ENCODE measurements at places on chromosomes 12 and 14.

DNA sequence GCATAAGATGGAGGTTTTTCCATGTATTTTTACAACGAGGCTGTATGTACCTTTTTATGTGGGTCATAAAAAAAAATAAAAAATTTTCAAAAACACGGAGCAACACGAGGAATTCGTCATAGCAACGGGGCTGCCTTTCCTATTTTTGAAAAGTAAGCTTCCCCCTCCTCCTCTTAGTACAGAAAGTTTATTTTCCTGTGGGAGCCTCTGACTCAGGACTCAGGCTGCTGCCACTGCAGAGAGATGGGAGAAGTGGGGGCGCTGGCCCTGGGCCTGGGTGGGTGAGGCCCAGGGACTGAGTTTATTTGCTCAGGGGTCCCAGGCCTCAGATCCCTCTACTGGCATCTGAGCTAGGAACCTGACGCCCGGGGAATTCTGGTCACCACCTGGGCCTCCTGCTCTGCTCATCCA lies 10.2 kb upstream of the CMKLR1 start:
- no peak for DNase-seq

DNA sequence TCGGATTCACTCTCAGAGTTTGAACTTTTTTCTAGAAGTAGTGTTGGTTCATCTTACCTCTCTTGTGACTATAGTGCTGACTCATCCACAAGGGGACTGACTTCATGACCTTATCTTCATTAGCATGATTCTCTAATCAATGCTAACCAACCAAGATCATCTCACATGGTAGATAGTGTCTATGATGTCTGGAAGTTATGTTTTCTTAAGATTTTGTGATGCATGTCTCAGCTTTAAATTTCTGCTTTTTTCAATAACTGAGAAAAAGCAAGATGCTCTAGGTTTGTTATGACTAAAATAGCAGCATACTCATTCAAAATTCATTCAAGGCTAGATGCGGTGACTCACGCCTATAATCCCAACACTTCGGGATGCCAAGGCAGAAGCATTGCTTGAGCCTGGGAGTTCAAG lies 12.3 kb upstream of the SLC35E3 start:
- no peak for DNase-seq

DNA sequence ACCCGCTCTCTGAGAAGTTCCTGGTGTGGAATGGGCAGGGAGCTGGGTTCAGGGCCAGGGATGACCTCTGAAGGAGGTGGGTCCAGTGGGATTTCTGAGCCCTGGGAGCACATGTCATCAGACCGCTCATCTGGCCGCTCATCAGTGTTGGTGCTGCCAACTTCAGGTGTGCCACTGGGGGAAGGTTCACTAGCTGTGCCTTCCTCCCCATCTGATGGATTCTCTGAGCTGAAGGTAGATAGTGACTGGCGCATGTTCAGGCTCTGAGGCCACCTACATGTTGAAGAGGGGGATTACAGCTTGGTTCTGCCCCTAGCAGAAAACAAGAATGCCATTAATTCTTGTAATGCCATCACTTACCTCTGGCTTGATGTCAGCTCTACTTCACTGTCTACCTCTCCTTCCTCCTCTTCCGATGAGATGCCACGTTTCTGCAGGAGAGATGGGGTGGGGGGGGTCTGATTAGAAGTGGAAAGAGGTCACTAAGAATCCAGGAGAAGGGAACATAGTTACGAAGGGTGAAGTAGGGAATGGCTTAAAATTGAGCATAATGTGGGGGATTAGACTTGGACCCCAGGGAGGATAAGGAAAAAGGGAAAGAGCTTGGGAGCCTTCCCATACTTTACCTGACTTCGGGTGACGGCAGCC lies 17.2 kb downstream of the MAP3K12 start:
- no peak for DNase-seq

- DNase-seq: no peak
Observed at GRCh38 chr12:120453977-120454376, 7.7 kb downstream of the GATC start.

DNA sequence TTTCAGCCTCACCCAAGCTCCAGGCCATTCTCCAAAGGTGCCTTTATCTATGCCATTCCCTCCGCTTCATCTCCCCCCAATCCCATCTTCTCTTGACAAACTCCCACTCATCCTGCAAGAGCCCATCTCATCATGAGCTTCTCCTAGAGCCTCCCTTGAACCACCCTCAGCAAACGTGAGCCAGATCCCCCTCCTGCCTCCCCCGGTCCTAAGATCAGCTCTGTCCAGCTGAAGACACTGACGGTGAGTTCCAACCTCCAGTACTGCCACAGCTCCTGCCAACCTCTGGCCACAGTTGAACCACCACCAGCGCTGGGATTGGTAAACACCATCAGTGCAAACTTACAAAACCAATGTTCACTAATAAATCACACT lies 124.6 kb downstream of the BCL11B start:
- DNase-seq: no peak

- DNase-seq: no peak
Observed at GRCh38 chr12:107568718-107569117, 116.9 kb upstream of the PWP1 start.

DNA sequence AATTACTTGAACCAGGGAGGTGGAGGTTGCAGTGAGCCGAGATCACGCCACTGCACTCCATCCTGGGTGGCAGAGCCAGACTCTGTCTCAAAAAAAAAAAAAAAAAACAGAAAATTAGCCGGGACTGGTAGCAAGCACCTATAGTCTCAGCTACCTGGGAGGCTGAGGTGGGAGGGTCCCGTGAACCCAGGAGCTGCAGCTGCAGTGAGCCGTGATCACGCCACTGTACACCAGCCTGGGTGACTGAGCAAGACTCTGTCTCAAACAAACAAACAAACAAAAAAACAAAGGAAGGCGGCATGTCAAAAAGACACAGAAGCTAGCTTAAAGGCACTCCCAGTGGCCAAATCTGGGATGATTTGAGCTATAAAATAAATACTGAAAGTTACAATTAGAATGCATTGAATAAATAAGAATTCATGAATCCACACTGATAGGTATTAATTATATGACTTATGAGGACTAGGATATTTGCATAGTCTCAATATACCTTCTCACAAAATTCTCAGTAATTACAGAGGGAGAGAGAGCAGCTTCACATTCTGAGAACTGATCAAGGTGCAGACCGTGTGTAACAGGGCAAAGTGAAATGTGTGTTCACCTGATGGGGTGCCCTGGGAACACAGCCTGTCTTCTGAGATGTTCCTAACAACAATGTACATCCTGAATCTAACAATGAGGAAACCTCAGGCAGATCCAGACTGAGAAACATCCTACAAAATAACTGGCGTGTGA lies 42.7 kb upstream of the GPR132 start:
- no peak for DNase-seq

GRCh38 chr12:11534064-11534463 lies 115.4 kb upstream of the ETV6 start:
- no peak for DNase-seq

- no peak for DNase-seq
Observed at GRCh38 chr14:20971705-20972021, 16.4 kb downstream of the RNASE2 start.

DNA sequence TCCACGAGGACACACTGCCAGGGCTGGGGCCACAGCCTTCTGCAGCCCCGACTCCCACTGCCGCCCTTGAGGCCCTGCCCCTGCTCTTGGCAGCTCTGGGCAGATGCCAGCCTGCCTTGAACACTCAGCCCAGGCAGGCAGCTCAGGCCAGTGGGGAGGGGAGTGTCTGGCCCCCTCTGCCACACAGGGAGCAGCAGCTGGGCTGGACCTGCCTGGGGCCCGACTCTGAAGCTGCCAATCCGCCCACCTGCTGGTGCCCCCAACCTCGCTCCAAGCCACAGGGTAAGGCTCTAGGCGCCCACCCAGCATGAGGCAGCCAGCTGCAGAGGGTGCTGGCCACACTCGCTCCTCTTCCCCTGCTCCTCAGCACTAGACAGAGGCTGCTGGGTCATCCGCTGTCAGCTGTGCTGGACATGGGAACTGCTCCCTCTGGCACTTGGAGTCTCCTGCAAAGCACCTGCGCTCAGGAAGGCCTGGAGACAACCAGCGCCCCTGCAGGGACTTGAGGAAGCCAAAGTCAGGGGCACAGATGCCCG lies 24.6 kb upstream of the NUDT14 start:
- no peak for DNase-seq

DNA sequence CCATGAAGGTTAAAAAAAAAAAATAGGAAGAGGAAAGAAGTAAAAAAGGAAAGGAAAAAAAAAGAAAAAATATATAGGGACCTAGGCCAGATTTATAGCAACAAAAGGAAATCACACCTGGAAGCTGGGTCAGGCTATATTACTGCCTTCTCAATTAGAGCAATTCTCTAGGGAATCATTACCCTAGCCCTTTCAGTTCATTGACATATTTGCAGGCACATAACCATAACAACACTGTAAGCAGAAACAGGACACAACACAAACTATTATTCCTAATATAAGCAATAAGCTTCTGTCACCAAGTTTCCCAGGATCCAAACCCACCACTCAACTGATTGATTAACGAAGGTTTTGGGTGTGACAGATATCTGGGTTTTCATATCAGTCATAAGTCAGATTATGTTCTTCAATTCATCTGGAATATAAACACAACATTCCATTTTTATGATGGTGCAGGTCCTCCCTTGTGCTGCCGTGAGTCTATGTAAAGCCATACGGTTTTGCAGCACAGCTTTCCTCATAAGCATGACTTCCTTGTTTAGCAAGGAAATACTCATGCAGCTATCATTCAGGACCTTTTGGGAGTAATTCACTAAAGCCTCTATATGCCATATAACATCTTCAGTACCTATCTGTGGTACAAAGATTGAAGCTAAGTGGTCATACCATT lies 4.2 kb downstream of the PCNX4 start:
- no peak for DNase-seq

- no peak for DNase-seq
Observed at GRCh38 chr12:55901881-55902490, 25.7 kb downstream of the PYM1 start.

DNA sequence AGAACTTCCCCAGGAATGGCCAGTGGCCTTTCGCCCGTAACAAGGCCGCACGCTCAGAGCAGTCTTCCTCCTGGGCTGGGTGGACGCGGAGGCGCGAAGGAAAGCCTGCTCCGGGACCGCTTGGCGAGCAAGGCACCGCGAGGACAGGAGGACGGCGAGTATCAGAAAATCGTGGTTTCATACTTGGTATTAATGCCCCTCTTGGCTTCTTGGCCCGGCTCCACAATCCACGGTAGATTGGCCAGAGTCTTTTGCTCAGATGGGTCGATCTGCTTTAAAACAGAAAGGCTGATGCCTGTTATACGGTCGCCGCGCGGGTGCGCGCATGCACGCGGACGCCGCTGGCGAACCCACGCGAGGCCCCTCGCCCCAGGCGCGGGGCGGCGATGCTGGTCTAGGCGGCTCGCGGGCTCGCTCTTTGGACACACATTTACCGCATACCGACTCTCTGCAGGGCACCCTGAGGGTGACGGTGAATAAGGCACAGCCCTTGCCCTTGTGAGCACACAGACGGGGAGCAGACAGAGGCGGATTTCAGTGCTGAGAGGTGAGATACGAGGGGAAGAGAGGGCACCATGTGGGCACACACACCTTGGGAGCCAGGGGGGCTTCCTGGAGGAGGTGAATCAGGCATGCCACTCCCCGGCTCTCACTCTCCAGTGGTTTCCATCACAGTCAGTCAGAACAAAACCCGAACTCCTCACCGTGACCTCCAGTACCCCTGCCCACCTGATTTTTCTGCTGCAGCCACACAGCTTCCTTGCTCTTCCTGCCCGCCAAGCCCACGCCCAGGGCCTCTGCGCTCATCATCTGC lies 100.7 kb downstream of the APAF1 start:
- DNase-seq: no peak

GRCh38 chr12:80443974-80444666 lies at the start of gene PTPRQ:
PTPRQ (plus strand) TSS chr12:80444235; CDS start chr12:80444346, 111 bp downstream.
- no peak for DNase-seq

DNA sequence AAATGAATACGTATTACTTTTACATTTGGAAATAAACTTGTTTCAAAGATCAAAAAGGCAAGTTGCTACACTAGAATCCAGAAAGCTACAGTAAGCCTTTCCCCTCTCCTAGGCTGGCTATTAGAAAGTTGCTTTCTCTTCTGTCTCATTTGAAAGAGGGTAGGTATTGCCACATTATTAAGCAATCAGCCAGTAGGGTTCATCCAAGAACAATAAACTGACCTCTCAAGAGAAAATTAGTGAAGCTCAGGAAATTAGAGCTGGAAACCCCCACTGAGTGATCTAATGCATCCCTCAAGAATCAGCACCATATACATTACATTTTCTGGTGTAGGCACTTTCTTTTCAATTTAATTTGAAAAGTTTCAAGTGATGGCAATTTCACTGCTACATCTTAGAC lies 4.5 kb upstream of the TMEM233 start:
- no peak for DNase-seq

DNA sequence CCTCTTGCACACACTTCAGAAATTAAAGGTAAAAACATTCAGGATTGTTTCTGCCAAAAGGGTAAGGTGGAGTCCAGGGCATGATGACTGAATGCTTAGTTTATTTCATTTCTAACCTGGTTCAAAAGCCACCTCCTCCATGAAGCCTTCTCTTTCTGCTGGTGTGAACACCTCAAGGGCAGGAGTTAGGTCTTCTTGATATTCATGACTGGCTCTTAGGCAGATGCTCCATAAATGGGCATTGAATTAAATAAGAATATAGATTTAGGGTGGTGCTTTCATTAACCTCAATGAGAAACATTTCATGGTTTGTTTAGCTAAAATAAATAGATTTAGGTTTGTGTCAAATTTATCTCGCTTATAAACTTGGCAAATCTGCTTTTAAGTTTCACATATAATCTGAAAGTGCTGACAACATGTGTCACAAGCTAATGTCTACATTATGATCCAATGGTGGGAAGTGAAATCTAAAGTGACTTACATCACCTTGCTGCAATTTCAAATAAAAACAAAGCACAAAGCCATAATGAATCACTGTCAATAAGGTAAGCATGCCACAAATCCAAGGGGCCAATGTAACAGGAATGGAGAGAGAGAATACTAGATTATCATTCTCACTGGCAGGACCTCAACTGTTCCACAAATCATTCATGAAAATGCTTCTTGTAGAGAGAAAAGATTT lies 72.7 kb upstream of the GRIP1 start:
- no peak for DNase-seq

DNA sequence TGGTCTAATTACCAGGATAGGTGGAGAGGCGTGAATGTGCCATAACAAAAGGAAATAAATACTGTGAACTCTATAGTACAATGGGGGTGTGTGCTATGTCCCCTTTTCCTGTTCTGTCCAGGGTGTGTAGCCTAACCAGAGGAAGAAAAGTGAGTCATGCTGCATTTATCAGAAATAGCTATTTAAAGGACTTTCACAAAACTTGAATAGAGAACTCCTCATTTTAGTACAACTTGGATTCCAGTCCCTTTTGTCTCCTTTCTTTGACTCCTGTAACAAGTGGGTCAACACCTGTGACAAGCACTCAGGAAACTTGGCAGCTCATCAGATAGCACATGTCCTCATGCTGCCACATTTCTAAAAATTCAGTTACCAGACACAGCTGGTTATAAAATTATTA lies 123.4 kb downstream of the CCDC91 start:
- no peak for DNase-seq

- no peak for DNase-seq
Observed at GRCh38 chr12:117842630-117843029, 126.2 kb downstream of the KSR2 start.

GRCh38 chr12:103986829-103987228 lies 21.2 kb downstream of the TDG start:
- no peak for DNase-seq

- no peak for DNase-seq
Observed at GRCh38 chr14:29056041-29056566, 289.5 kb downstream of the FOXG1 start.

Data from stimulated activated CD8-positive, alpha-beta memory T cell treated with anti-CD3 and anti-CD28 coated beads, Interleukin-2, amount 100 ng/mL, for 1 hour (primary cell).